ENCODE measurements at places on chromosomes 11 and 22. TPM values are rescaled to one million over a fixed set of nuclear protein-coding genes. Genes with fewer than 3 reads are reported as not detected.
A peak's percentile ranks its signal among the peaks of the same experiment; 100 is the strongest.

DNA sequence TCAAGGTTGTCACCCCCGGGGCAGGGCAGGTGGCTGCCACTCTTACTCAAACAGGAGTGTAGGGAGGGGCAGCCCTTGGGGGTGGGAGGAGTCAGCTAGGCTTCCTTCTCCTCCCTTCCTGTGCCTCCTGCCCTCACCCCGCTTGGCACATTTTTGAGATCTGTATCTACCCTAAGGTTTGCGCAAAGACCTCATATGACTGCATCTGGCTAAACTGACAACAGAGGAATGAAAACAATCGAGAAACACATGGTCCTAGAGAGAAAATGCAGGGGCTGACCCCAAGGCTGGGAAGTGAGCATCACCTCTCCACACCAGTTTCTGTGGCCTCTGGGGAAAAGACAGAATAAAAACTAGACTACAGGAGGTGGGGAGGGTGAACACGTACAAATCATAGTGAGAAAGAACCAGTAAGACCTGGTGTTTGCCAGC is 28.1 kb downstream of the IGSF9B start:
- peaks cover 19% of the 10 kb centered on the region for H3K4me1 ChIP-seq
- no peaks in the 10 kb centered on the region for H3K27me3 ChIP-seq
- peak overlapping the region; percentile 47 for H3K27ac ChIP-seq
- peak overlapping the region; percentile 13 for H3K4me3 ChIP-seq
- H3K36me3 ChIP-seq: peaks cover 11% of the 10 kb centered on the region
- DNase-seq: peak; percentile 93

DNA sequence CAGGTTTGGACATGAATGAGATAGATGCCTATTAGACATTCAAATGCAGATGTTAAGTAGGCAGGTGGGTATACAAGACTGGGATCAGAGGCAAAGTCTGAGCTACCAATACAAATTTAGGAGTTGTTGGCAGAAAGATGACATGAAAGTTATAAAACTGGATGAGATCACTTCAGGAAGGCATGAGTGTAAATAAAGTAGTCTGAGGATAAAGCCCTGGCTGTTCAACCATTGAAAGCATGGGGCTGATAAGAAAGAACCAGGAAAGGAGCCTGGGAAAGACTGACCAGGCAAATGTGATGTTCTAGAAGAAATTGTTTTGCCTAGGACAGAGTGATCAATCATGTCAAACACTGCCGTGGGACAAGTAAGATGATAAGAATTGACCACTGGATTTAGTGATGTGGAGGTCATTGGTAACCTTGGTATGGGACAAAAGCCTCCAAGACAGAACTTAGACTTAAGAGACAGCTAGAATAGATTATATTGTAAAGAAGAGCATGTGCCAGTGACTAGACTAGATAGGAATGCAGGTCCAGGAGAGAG is 98.5 kb downstream of the EHF start:
- no peak for DNase-seq
- H3K36me3 ChIP-seq: no peaks in the 10 kb centered on the region
- H3K4me3 ChIP-seq: no peak overlapping the region
- H3K4me1 ChIP-seq: no peaks in the 10 kb centered on the region
- no peak overlapping the region for H3K27ac ChIP-seq

GRCh38 chr22:32994041-32994830 is 63.9 kb downstream of the SYN3 start:
- no peak overlapping the region for H3K27ac ChIP-seq
- no peak overlapping the region for H3K4me3 ChIP-seq
- H3K36me3 ChIP-seq: no peaks in the 10 kb centered on the region
- H3K4me1 ChIP-seq: no peaks in the 10 kb centered on the region
- no peak for DNase-seq

RAB36 gene
- 0.17 TPM for total RNA-seq

DNA sequence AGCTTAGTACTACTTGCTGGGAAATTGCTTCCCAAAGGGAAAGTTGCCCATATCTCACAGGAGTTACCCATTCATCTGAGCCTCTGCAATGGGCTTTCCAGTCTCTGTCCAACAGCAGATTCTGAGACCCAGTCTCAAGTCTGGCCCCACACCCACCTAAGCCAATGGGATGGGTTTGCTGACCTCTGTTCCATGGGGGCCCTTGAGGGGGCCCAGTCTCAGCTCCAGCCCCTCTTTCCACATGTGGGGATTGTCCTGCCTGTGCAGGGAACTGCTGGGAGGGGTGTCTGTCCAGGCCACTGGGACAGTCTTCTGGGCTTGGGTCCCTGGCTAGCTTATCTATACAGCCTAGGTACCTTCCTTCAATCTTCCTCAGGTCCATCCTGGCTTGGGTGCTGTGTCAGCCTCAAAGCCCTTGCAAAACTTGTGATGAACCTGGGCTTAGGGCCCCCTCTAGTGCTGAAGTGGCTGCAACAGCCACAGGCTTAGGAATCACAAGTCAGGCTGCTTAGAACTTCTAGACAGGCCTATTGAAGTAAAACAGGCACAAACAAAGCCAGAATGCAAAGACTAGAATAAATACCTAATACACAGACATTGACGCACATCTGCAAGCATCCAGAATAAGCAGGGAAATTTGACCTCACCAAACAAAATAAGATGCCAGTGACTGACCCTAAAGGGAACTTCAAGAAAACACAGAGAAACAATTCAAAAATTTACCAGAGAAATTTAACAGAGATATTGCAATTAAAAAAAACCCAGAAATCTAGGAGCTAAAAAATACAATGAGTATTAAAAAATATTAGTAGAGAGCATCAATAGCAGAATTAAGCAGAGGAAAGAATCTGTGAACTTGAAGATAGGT is 11.7 kb upstream of the PATL1 start:
- H3K36me3 ChIP-seq: no peaks in the 10 kb centered on the region
- no peak overlapping the region for H3K4me3 ChIP-seq
- no peak overlapping the region for H3K27ac ChIP-seq
- no peaks in the 10 kb centered on the region for H3K4me1 ChIP-seq

GRCh38 chr11:61542705-61543104 is 34.2 kb downstream of the LRRC10B start:
- no peaks in the 10 kb centered on the region for H3K36me3 ChIP-seq
- H3K4me3 ChIP-seq: no peak overlapping the region
- H3K4me1 ChIP-seq: no peaks in the 10 kb centered on the region
- DNase-seq: no peak

DGCR6 gene
- total RNA-seq: 6.5 TPM

- no peak for DNase-seq
- no peaks in the 10 kb centered on the region for H3K36me3 ChIP-seq
- no peak overlapping the region for H3K27ac ChIP-seq
- H3K4me3 ChIP-seq: no peak overlapping the region
Measured at GRCh38 chr22:25070956-25071355, 118.4 kb downstream of the KIAA1671 start.
